Dorsolateral prefrontal cortex (tissue), 122 donors: ENCODE measurements at places on chromosomes 1 and 21.

DNA sequence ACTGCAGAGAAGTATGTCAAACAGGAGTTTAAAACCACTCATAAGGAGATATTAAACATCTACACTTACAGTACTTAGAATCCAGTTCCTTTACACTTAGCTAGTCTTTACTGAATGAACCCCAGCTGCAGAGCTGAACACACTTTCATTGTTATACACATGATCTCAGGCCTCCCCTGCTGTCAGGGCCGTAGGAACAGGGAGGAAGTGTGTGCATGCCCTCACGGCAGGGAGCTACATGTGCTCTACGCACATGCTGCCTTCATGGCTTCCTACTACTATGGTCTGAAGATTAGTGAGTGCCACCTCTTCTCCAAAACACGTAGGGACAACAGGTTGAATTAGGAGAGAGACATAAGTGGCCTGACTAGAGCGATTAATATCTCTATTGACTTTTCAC is 191.5 kb downstream of the SIPA1L2 start:
- no peak for DNase-seq

GRCh38 chr1:50105433-50105832 is 3.3 kb upstream of the ELAVL4 start:
- no peak for DNase-seq

GRCh38 chr1:7223334-7224080 is 438.3 kb downstream of the CAMTA1 start:
- no peak for DNase-seq

- DNase-seq, result no peak
Measured at GRCh38 chr1:34822202-34822601, 29.4 kb downstream of the GJA4 start.

- DNase-seq, result no peak
Measured at GRCh38 chr1:159737238-159737916, 23.0 kb upstream of the CRP start.

- DNase-seq, result no peak
Measured at GRCh38 chr1:38273196-38273804, 226.7 kb upstream of the POU3F1 start.

DNA sequence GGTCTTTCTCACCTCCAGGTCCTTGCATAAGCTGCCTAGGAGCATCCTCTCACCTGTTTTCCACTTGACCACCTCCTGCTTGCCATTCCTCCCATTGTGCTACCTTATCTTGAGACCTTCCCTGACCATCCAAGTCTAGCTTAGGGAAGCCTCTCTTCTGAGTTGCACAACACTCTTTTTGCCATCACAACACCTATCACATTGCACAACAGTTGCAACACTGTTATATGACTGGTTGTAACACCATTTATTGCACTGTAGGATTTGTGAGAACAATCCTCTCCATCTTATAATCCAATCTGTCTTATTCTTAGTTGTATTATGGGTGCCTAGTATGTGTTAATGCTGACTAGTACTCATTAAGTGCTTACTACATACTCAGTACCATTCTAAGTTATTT is 488.7 kb downstream of the OMA1 start:
- no peak for DNase-seq

DNA sequence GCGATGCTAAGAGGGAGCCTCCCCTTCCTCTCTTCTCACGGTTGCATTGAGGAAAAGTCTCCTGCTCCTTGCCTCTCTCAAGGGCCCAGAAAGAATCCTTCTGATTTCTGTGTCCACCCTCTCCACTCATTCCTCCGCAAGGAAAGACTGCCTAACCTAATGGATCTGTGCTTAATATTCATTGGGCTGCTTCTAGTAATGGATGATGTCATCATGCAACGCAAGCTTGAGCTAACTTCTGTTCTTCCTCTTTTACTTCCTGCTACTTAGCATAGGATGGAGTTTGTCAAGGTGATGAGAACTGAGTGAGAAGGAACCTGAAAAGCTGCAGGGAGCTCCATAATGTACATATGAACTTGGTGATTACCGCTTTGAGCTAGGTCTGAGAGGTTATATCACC is 35.2 kb upstream of the HMGB4 start:
- DNase-seq, result no peak

DNA sequence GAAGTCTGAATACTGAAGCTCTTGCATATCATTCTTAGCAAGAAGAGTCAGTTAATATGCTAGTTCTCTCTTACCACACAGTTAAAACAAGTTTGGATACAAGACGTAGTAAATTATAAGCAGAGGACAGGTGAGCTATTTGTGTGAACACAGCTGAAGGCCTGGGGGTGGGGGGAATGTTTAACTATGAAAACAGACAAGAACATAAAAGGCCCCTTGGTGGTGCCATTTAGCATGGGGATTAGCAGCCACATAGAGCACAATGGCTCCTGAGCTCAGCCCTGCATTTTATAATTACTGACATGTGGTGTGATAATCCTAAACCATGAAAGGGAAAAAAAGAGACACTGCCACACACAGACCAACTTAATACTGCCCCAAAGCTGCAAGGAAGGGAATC is 94.8 kb downstream of the TGFBR3 start:
- DNase-seq, result no peak

GRCh38 chr1:226711976-226712741 is 26.9 kb downstream of the ITPKB start:
- no peak for DNase-seq

DNA sequence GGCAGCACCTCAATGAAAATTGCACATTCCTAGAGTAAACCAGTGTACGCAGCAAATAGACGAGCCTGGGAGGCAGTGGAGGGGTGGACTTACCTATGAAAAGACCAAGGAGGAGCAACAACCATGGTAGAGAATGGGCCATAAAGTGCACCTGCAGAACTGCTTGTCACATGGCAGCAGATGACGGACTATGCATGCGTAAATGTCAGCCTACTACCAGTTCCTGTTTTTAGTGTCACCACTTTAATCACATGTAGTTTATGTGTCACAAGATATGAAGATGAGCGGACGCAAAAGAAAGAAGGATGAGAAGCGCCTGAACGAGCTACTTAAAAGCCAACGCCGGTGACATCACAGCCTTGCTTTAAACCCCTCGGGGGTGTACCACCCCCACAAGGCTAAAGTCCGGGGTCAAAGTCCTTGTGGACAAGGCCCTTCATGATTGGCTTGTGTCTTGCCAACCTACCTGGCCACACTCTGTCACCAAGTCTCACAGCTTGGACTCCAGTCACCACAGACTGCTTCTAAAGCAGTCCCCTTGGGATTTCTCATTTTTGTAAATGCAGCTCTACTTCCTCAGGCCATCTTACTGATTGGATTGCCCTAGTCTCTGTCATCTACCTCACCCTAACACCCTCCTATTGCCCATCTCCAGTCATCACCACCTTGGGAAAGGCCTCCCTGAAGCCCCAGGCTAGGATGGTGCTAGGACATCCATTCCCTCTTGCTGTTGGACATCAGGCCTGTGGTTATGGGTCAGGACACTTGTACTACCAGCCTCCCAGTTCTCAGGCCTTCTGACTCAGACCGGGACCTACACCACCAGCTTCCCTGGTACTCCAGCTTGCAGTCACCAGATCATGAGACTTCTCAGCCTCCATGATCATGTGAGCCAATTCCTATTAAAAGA is 6.0 kb upstream of the LY9 start:
- DNase-seq, result no peak

DNA sequence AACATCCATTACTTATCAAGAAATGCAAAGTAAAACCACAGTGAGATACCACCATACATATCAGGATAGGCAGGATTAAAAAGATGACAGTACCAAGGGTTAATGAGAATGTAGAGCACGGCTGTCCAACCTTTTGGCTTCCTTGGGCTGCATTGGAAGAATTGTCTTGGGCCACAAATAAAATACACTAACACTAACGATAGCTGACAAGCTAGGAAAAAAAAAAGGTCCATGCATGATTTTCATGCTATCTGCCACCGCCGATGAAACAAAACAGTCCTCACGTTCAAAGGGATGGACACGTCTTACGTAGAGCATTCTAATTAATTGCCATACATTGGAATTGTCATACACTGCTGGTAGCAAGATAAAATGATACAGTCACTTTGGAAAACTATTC is 14.3 kb downstream of the BACH1 start:
- DNase-seq, result no peak

GRCh38 chr1:201241736-201242135 is 41.6 kb upstream of the PKP1 start:
- no peak for DNase-seq

DNA sequence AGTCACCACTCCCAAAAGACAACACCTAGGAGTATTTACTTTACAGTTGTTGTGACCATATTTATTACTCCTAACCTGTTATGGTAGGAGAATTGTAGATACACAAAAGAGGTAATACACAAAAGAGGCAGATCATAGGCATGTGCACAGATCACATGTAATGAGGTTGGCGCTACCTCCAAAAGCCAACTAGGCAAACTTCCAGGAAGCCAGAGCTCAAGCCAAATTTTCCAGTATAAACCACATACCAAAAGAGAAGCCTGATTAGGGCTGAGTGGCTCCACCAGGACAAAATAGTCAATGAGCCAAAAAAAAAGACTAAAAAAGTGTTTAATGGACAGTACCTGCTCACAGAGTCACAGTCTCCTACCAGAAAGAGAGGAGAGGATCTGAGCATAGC is 195.0 kb upstream of the PBX1 start:
- DNase-seq, result no peak

DNA sequence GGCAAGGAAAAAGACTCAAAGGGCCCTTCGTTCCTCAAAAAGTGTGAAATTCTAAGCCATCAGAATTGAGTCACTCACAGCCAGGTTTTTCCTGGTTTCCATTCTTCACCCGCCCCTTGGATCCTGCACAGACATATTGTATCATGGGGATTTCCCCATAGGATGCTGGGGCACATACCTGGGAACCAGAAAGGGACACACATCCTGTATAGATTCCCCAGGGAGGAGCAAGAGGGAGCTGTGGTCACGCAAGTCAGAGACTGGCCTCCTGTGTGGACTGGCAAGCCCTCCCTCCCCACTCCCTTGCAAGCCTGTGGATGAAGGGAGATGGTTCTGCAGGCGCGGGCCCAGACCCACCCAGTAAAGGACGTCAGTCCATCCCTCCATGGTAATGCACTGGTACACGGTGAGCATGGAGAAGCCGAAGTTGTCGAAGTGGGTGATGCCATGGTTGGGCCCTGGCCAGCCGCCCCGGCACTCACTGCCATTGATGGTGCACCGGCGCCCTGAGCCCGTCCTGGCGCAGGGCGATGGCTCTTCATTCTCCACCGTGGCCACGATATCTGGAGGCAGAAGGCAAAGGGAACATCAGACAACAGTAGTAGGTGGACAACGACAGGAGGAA is 23.2 kb downstream of the CACNA1S start:
- DNase-seq, result no peak

DNA sequence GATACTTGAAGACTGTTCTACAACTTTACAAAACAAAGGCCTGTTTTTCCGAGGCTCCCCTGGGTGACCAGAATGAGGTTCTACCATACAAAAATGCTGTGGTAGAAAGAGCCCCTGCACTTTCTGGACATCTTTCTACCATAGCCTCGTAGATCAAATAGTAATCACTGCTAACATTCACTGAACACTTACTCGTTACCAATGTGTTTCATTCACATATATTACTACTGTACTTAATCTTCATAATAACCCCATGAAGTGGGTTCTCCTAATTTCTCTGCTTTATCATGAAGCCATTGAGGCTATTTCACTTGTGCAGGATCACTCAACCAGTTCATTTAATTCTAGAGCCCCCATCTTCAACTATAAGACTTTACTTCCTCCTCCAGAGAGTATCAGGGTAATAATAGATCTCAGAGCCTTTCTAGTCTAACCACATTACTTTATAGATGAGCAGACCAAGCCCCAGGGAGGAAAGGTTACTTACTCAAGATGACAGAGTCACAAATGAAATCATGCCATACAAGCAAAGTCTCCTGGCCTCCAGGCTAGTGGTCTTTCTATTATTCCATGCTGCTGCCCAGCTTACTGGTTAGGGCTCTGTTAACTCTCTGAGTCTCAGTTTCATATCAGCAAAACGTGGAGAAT is 46.7 kb upstream of the OSBPL9 start:
- no peak for DNase-seq

DNA sequence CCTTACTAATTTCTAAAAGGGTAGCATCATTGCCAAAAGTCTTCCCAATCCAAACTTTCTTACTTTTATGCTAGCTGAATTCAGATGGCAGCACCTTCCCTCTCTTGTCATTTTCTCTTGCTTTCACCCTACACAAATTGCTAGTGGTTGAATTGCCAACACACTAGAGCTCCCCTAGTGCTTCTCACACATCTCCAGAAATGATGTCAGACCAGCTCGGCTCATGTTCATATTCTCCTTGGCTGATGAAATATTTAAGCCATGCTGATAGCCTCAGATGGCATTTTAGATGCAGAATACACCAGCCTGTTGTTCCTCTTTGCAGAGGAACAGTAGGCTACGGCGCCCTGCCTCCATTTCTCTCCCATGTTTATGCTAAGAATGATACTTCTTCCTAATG is 256.9 kb downstream of the PTBP2 start:
- no peak for DNase-seq

DNA sequence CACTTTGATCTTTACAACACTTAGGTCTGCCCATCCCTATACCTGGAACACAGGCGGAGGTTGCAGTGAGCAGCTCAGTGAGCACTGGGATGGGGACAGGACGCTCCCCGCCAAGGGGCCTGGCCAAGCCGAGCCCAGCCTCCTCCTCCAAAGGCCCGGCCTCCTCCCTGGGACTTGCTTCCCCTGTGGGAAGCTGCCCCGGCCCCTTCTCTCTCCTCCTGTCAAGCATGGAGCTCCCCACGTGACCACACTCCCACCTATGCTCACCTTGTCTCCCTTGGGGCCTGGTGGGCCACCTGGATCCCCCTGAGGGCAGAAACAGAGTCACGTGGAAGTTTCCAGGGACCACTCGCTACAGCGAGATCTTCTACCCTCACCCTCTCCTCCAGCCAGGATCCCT is 12.9 kb downstream of the COL16A1 start:
- no peak for DNase-seq

DNA sequence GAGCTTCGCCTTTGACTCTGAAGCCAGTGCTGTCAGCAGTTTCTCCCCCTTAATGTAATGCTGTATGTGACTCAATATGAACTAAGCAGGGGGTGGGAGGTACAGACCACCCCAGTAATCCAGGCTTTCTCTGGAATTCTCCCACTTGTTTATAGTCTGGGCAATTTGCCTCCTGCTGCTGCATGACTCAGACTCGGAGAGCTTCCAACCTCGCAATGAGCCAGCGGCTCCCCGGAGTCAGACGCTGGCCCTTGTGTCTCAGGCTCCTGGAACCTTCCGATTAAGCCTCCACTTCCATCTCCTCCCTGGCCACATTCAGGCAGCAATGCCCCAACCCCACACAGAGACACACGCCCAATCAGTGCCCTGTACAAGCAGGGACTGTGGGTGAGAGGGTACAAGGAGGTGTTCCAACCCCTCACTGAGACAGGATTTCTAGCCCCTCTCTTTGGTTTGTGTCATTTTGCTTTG is 471.7 kb upstream of the VAMP3 start:
- peak; percentile 63 for DNase-seq

GRCh38 chr1:217554849-217555248 is 76.0 kb downstream of the GPATCH2 start:
- no peak for DNase-seq
